ENCODE measurements at places on chromosomes 3 and 15.

- DNase-seq = no peak
Measured at GRCh38 chr15:96285729-96286254, 44.7 kb upstream of the NR2F2 start.

- DNase-seq = no peak
Measured at GRCh38 chr3:163951397-163951987, 1126.8 kb downstream of the SI start.

GRCh38 chr15:59993950-59994401 is 10.1 kb upstream of the FOXB1 start:
- no peak for DNase-seq

- no peak for DNase-seq
Measured at GRCh38 chr3:122688996-122689395, 8.4 kb downstream of the PARP14 start.

- DNase-seq = no peak
Measured at GRCh38 chr3:9452417-9452816, 55.0 kb downstream of the SETD5 start.

DNA sequence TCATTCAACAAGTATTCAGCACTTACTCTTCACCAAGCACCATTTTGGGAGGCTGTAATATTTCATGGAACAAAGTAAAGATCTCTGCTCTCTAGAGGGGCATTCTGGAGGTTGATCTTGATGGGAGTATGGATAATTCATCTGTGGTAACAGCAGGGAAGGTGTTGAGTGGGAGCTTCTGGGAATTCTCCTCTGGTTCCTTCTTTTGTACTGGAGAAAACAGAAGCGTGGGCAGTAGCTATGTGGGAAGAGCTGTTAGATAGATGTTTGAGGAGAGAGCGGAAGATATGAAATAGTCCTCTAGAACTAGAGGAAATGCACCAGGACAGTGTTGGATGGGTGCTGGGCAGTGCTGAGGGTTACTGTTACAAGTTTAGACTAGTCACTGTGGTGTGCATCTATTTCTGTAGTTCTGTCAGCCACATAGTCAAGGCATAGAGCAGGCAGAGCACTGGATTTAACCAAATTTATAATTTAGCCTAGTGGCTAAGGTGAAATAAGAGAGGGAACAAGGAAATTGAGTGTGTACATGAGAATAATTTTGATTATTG is 9.6 kb downstream of the NMD3 start:
- DNase-seq = no peak

DNA sequence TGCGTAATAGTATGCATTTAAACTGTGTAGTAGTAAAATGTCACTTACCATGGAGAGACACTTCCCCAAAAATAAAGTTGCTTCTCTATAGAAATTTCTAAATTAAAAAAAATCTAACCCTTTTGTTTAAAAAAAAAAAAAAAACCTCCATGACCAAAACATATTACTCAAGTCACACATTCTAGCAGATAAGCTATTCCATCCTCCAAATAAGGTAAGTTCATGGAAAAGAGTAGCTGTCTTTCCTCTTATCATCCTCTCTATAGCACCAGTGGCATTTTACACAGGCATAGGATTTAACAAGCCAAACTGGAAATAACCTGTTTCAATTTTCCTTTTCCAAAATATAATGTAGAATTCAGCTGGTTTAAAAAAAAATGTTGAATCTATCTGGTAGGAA is 57.4 kb downstream of the LRRFIP2 start:
- no peak for DNase-seq

- no peak for DNase-seq
Measured at GRCh38 chr3:27661797-27662196, 60.3 kb downstream of the EOMES start.

DNA sequence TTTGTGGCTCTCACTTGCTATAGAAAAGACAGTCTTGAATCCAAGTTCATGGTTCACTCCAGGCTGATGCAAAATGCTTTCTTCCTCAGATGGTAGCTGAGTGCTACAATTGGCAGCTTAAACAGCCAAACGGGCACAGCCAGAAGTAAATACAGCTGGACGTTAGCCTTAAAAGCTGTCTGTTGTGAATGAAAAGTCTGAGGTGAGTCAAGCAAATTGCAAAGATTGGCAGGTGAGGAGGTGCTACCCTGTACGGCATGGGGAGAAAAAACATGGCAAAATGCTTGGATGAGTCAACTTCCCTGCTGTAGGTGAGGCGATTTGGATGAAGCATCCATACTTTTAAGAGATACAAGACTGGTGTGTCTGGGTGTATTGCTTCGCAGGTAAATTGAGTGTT is 40.5 kb downstream of the IL5RA start:
- no peak for DNase-seq

- no peak for DNase-seq
Measured at GRCh38 chr3:187343670-187344069, 24.5 kb upstream of the RTP4 start.

GRCh38 chr3:185405243-185405642 is 42.3 kb downstream of the MAP3K13 start:
- DNase-seq = no peak

DNA sequence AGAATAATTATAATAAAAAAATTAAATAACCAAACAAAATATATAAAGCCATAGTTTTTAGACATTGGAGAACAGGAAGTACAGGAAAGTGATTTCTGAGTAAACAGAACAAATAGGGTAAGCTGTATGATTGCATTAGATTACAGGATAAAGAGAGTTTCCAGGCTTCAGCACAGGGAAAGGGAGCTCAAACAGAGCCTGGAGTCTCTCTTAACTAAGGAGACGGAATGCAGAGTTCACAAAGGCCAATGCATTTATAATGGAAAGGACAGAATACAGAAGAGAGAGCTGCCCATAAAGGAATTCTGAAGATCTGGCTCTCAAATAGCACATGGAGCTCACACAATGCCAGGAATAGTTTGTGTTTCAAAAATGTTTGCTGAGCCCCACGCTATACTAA is 42.0 kb upstream of the OTOL1 start:
- DNase-seq = no peak

- DNase-seq = no peak
Measured at GRCh38 chr3:193711166-193711485, 118.1 kb downstream of the OPA1 start.

GRCh38 chr3:33941804-33942203 is 143.4 kb downstream of the PDCD6IP start:
- DNase-seq = no peak

DNA sequence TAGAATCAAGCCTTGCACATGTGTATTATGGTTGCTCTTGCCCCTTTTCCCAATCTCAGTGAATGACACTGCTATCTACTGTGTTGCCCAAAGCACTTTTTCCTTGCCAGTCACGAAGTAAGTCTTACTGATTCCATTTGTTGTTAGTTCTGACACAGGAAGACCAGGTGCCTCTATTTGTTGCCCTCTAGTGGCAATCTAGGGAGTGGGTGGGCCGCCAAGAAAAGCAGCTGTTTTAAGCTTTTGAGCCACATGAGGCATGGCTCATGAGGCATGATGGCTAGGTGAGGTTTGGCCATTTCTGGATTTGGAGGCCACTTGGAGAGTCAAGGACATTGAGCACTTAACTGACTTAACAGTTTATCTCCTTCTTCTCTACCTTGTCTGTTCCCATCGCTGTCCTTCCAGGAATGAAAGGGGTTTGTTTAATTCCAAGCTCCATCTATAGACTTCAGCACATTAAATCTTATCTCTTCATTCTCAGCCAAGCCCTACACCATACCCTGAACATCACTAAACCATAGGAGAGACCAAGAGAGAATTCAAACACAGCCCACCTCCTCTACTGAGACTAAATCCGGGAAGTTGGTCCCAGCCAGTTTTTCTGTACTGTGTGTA is 103.1 kb downstream of the HCN4 start:
- DNase-seq = no peak

- DNase-seq = no peak
Measured at GRCh38 chr3:183991403-183991802, 26.3 kb downstream of the ABCC5 start.

- no peak for DNase-seq
Measured at GRCh38 chr3:82329300-82329699, 567.9 kb upstream of the GBE1 start.

GRCh38 chr15:53962646-53963561 is 15.3 kb upstream of the UNC13C start:
- DNase-seq = no peak
